ENCODE measurements at places on chromosomes 2 and 18. TPM values are rescaled to one million over a fixed set of nuclear protein-coding genes. Genes with fewer than 3 reads are reported as not detected.

SERTAD2 gene
- total RNA-seq = 11.9 TPM

NFU1 gene
- 47.8 TPM for total RNA-seq

LRRC30 gene
- total RNA-seq = not detected

GYPC gene
- not detected for total RNA-seq

ESPNL gene
- 0.43 TPM for total RNA-seq

CD207 gene
- total RNA-seq = not detected

SNTG2 gene
- not detected for total RNA-seq

CRACDL gene
- 2.3 TPM for total RNA-seq

ASPRV1 gene
- 0.10 TPM for total RNA-seq

GATA6 gene
- total RNA-seq = 1.6 TPM

SERPINB13 gene
- not detected for total RNA-seq

SERPINB7 gene
- total RNA-seq = 2.3 TPM

CABLES1 gene
- 15.8 TPM for total RNA-seq

TMEFF2 gene
- total RNA-seq = 0.33 TPM

SCN7A gene
- not detected for total RNA-seq

C2orf81 gene
- 2.2 TPM for total RNA-seq

SKA1 gene
- 12.4 TPM for total RNA-seq

CHRNG gene
- not detected for total RNA-seq

GAL3ST2 gene
- 0.33 TPM for total RNA-seq

MRO gene
- total RNA-seq = 0.24 TPM

GTF2A1L gene
- not detected for total RNA-seq

IL37 gene
- total RNA-seq = not detected

QPCT gene
- total RNA-seq = 19.4 TPM

NCKAP5 gene
- total RNA-seq = 1.4 TPM

NPPC gene
- 0.41 TPM for total RNA-seq

RALBP1 gene
- total RNA-seq = 35.1 TPM

VIT gene
- total RNA-seq = not detected

HOXD10 gene
- 5.5 TPM for total RNA-seq

CNRIP1 gene
- total RNA-seq = 2.3 TPM

CFC1 gene
- total RNA-seq = not detected

TMEM163 gene
- not detected for total RNA-seq

INPP5D gene
- total RNA-seq = 0.60 TPM

SNORC gene
- total RNA-seq = 7.9 TPM

ACKR3 gene
- 19.4 TPM for total RNA-seq

TUBA3E gene
- total RNA-seq = 0.78 TPM

RNMT gene
- total RNA-seq = 16.4 TPM

Measured in A549 treated with ZK216348 at 1 μM for 4 hours (cell line).